ENCODE measurements at places on chromosomes 4 and X.

DNA sequence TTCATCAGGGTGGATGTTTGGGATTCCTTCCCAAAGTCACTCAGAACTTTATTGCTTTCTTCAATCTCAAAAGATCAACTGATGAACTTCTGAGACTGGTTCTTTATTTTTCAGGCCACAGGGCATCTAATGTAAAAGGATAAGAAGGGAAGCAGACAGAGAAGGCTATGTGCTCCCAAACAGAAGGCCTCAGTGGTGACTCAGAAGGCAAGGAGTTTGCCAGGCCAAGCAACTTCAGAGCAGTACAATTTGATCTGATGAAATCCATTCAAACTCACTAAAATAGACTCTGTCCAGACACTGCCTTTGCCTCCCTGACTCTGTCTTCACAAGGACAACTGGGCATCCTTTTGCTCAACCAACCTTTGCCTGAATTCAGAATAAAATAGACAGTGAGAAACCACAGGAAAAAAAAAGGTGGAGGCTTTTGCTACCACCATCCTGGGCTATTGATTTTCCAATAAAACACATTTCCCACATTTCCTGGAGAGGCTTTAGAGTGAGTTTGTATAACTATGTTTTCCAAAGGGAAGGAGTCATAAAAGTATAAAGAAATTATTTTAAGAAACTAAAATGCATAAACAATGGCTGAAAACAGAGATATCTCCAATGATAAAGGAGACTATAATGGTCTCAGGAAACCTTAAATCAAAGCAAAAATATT is 55.2 kb downstream of the ARHGEF6 start:
- H3K36me3 ChIP-seq = peaks cover 37% of the 10 kb centered on the region
- DNase-seq = no peak
- H3K4me1 ChIP-seq = peaks cover 34% of the 10 kb centered on the region
- no peak overlapping the region for H3K4me3 ChIP-seq
- no peak overlapping the region for H3K27ac ChIP-seq

DNA sequence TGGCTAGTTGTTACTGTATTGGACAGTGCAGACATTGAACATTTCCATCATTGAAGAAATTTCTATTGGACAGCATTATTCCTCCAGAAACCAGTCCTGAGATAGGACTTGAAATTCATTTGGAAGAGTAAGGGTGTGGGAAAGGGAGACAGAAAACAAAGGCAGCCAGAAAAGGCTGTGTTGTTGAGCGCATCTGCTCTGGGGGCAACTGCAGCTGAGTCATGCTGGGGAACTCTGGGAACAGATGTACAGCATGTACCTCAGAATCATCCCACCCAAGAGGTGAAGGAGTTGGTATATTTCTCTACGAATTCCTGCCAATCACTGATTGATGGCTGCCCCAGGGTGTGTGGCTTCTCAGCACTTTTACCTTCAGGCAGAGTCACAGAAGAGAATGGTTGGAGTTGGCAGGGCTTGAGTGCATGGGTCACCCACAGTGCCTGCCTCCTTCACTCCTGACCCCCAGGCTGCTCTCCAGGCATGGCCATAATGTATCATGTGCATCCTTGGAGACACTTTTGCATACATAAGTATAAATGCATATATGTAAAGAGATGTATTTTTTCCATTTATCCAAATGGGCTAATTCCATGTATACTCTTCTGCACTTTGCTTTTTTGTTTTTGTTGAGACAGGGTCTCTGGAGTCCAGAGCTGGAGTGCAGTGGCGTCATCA is 39.4 kb downstream of the GEMIN8 start:
- peaks cover 5% of the 10 kb centered on the region for H3K4me1 ChIP-seq
- H3K27ac ChIP-seq = no peak overlapping the region
- DNase-seq = no peak
- H3K4me3 ChIP-seq = no peak overlapping the region

- DNase-seq = no peak
- H3K4me3 ChIP-seq = no peak overlapping the region
- H3K4me1 ChIP-seq = no peaks in the 10 kb centered on the region
- peaks cover 24% of the 10 kb centered on the region for H3K36me3 ChIP-seq
- H3K27ac ChIP-seq = no peak overlapping the region
Measured at GRCh38 chr4:118739022-118739713, 54.0 kb downstream of the METTL14 start.

GRCh38 chr4:53088152-53088551 is 226.0 kb downstream of the RASL11B start:
- H3K36me3 ChIP-seq = peaks cover 33% of the 10 kb centered on the region
- no peak overlapping the region for H3K4me3 ChIP-seq
- no peaks in the 10 kb centered on the region for H3K4me1 ChIP-seq
- no peaks in the 10 kb centered on the region for H3K27me3 ChIP-seq
- DNase-seq = no peak

GRCh38 chrX:27008486-27008885 is 454.7 kb downstream of the PPP4R3C start:
- no peak overlapping the region for H3K4me3 ChIP-seq
- no peaks in the 10 kb centered on the region for H3K27me3 ChIP-seq
- no peak overlapping the region for H3K27ac ChIP-seq
- H3K4me1 ChIP-seq = no peaks in the 10 kb centered on the region

DNA sequence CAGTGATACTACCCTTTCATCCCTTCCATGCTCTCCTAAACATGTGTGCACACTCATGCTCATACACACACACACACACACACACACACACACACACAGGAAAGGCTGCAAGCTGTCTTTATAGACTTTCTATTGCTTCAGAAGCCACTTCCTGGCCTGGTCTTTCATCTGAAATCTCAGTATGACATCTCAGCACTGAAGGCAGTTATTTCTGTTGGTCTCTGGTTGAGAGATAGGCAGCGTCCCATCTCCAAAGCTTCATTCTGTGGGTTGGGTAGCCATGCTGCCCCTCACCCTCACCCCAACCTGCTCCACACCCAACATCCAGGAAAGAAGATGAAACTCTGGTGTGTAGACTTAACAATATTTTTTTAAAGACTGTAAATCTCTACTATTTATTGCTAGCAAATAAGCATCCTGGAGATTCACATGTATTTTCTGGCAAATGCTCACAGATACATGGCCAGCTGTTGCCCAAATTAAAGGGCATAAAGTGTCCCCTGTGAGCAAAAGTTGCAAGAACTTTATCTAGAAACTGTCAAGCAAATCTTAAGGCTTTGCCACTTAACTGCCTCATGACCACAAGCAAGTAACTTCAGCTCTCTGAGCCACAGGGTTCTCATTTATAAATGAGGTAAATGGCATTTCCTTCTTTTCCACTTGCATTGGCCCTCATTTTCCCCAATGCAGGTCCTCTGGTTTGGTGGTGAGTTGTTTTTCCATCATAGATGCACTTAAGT is 189.8 kb upstream of the AFF2 start:
- no peaks in the 10 kb centered on the region for H3K27me3 ChIP-seq
- DNase-seq = peak; percentile 46
- H3K27ac ChIP-seq = no peak overlapping the region
- no peaks in the 10 kb centered on the region for H3K36me3 ChIP-seq

DNA sequence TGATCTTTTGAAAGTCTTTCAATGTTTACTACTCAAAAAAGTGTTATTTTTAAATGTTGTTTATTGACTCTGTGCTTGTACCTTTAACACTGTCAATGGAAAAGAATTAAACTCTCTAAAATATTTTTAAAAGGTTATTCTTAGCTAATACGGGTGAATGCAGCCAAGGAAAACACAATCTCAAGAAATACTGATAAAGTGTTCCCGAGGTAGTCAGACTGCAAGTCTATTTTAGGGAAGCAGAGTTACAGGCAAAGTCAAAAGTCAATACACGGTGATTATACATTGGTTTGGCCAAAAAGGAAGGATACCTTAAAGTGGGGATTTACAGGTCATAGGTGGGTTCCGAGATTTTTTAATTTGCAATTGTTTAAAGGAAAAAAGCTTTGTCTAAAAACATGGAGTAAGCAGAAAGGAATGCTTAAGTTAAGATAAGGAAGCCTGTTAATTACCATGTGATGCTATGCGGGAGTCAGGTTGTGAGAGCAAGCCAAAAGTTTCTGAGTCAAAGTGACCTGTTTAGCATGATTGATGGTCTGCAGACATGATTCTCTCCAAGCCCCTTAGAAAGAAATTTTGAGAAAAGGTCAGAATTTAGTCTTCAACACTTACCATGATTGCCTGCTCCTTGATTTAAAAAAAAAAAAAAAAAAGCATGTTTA is 288.4 kb downstream of the KLHL4 start:
- no peaks in the 10 kb centered on the region for H3K36me3 ChIP-seq
- no peak overlapping the region for H3K4me3 ChIP-seq
- no peak overlapping the region for H3K27ac ChIP-seq
- DNase-seq = no peak
- no peaks in the 10 kb centered on the region for H3K4me1 ChIP-seq

GRCh38 chrX:23952984-23953907 is 45.4 kb downstream of the CXorf58 start:
- peaks cover 17% of the 10 kb centered on the region for H3K4me1 ChIP-seq
- peak overlapping the region; percentile 93 for H3K27ac ChIP-seq
- no peaks in the 10 kb centered on the region for H3K36me3 ChIP-seq
- peak; percentile 54 for DNase-seq

DNA sequence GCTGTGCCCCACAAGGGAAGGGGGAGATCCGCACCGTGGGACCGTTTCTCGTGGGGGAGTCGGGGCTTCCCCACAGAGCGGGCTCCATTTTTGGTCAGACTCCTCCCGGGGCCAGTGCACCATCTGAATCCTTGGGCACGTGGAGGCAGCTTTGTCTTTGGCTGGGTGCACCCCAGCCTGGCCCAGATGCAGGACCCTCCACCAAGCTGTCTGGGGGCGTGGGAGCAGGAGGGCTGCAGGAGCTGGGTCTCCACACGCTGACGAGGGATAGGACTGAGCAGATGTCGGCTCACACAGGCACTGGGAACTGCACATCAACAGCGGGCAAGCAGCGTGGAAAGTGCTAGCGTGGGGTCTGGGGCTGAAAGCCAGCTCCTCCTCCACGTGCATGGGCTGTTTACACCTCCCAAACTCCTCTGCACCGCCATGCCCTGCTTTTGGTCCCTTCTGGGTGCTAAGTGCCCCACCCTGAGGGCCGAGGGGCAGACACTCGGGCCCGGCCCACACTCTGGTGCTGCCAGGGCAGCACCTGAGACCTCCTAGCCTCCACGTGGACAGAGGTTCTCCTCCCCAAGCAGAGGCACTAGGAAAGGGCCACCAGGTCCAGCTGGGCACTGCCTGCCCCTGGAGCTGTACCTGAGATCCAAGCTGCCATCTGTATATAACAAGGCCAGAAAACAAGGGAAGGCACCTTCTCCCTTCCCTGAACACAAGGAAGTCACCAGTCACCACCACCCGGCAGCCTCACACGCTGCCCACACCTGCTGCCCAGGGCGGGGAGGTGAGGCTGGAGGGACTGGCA is 13.8 kb downstream of the DGKQ start:
- no peaks in the 10 kb centered on the region for H3K4me1 ChIP-seq
- H3K27ac ChIP-seq = no peak overlapping the region
- no peaks in the 10 kb centered on the region for H3K27me3 ChIP-seq
- H3K36me3 ChIP-seq = peaks cover 4% of the 10 kb centered on the region

- no peak overlapping the region for H3K27ac ChIP-seq
- no peaks in the 10 kb centered on the region for H3K36me3 ChIP-seq
- no peaks in the 10 kb centered on the region for H3K4me1 ChIP-seq
- no peak for DNase-seq
- no peak overlapping the region for H3K4me3 ChIP-seq
- H3K27me3 ChIP-seq = no peaks in the 10 kb centered on the region
Measured at GRCh38 chrX:110504947-110505346, 146.3 kb downstream of the RTL9 start.

GRCh38 chrX:129613596-129613995 is 41.2 kb downstream of the APLN start:
- H3K36me3 ChIP-seq = no peaks in the 10 kb centered on the region
- H3K4me3 ChIP-seq = no peak overlapping the region
- DNase-seq = no peak
- H3K27me3 ChIP-seq = no peaks in the 10 kb centered on the region
- H3K27ac ChIP-seq = no peak overlapping the region

GRCh38 chr4:136009258-136009832 is 1522.9 kb downstream of the PCDH18 start:
- no peak overlapping the region for H3K4me3 ChIP-seq
- H3K4me1 ChIP-seq = no peaks in the 10 kb centered on the region
- DNase-seq = no peak
- H3K27ac ChIP-seq = no peak overlapping the region

GRCh38 chr4:18318682-18319388 is 297.3 kb upstream of the LCORL start:
- peaks cover 10% of the 10 kb centered on the region for H3K27me3 ChIP-seq
- no peak overlapping the region for H3K4me3 ChIP-seq
- no peak for DNase-seq
- H3K36me3 ChIP-seq = no peaks in the 10 kb centered on the region
- H3K27ac ChIP-seq = no peak overlapping the region

- no peak overlapping the region for H3K27ac ChIP-seq
- no peaks in the 10 kb centered on the region for H3K27me3 ChIP-seq
- H3K36me3 ChIP-seq = peaks cover 14% of the 10 kb centered on the region
- no peak overlapping the region for H3K4me3 ChIP-seq
- peaks cover 42% of the 10 kb centered on the region for H3K4me1 ChIP-seq
Measured at GRCh38 chr4:48681856-48682255, 98.2 kb downstream of the FRYL start.

DNA sequence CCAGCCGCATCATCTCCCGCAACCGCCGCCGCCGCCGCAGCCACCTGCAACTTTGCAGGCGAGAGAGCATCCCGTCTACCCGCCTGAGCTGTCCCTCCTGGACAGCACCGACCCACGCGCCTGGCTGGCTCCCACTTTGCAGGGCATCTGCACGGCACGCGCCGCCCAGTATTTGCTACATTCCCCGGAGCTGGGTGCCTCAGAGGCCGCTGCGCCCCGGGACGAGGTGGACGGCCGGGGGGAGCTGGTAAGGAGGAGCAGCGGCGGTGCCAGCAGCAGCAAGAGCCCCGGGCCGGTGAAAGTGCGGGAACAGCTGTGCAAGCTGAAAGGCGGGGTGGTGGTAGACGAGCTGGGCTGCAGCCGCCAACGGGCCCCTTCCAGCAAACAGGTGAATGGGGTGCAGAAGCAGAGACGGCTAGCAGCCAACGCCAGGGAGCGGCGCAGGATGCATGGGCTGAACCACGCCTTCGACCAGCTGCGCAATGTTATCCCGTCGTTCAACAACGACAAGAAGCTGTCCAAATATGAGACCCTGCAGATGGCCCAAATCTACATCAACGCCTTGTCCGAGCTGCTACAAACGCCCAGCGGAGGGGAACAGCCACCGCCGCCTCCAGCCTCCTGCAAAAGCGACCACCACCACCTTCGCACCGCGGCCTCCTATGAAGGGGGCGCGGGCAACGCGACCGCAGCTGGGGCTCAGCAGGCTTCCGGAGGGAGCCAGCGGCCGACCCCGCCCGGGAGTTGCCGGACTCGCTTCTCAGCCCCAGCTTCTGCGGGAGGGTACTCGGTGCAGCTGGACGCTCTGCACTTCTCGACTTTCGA is 654 bp downstream of the ATOH1 start:
- H3K27me3 ChIP-seq = peaks cover 78% of the 10 kb centered on the region
- peaks cover 5% of the 10 kb centered on the region for H3K36me3 ChIP-seq
- peak overlapping the region; percentile 41 for H3K4me3 ChIP-seq
- peaks cover 21% of the 10 kb centered on the region for H3K4me1 ChIP-seq
- H3K27ac ChIP-seq = no peak overlapping the region

- no peak overlapping the region for H3K27ac ChIP-seq
- DNase-seq = no peak
- no peaks in the 10 kb centered on the region for H3K27me3 ChIP-seq
- no peaks in the 10 kb centered on the region for H3K4me1 ChIP-seq
Measured at GRCh38 chr4:174036576-174036975, 246.9 kb downstream of the FBXO8 start.

Data from activated CD4-positive, alpha-beta T cell treated with anti-CD3 and anti-CD28 coated beads for 36 hours (primary cell).